ENCODE measurements at places on chromosomes 2 and 18.

DNA sequence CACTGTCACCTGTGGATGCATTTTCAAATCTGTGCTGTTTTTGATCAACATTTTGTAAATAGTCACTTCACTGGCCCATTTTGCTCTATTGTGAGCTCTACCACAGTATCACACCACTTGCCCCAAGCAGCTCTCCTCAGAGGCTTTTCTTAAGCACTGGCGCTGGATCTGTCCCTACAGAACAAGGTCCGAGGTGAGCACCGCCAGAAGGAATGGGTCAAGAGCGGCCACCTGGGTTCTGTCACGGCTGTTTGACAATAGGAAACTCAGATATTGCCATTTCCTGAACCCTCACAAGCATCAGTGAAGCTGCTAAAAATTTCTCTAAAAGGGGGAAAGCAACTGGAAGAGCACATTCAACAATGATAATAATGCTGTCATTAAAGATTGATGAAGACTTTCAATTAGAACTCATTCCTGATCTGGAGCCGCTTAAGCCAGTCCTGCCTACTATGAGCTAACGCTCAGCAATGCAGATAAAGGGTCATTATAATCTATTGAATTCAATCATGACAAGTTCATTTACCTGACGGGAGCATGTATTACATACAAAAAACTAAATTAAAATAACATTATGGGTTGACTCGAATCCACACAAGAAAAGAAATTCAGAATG lies 514.0 kb downstream of the GALR1 start:
- DNase-seq, result no peak

DNA sequence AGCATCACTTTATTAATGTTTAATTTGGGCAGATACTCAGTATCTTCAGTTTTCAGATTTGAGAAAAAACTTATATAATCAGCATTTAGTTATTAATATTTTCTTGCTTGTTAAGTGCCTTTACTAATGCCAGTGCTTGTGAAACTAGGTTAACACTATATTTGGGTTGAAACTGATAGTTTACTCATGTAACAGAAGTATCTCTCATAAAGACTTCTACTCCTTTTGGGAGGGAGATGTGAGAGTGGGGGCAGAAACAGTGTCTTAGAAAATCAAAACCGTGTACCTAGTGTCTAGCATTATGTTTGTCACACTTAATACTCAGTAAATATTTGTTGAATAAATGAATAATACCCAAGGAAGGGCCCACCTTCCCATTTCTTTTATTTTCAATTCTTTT lies 129.5 kb downstream of the MSTN start:
- no peak for DNase-seq

GRCh38 chr2:29245742-29246382 lies 130.6 kb downstream of the CLIP4 start:
- no peak for DNase-seq

- DNase-seq, result no peak
Measured at GRCh38 chr2:80894486-80894885, 589.9 kb upstream of the LRRTM1 start.

- no peak for DNase-seq
Measured at GRCh38 chr2:98893911-98894321, 42.1 kb downstream of the CRACDL start.

DNA sequence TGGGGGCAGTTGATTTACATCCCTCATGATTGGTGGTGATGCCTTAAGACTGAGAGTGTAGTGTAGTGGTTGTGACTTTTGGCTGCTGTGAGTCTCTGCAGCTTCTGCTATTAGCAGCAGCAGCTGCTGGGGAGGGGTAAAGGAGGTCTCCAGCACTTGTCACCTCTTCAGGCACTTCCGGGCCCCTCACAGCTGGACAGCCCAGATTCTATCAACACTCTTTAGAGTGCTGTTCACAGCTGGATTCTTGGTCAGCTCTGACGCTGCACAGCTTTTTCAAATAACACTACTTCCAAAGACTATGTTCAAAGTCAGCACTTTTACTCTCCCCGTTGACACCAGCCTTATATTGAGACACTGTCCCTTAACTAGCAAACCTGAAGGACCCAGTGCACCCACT lies 396.0 kb downstream of the MEIS1 start:
- no peak for DNase-seq

DNA sequence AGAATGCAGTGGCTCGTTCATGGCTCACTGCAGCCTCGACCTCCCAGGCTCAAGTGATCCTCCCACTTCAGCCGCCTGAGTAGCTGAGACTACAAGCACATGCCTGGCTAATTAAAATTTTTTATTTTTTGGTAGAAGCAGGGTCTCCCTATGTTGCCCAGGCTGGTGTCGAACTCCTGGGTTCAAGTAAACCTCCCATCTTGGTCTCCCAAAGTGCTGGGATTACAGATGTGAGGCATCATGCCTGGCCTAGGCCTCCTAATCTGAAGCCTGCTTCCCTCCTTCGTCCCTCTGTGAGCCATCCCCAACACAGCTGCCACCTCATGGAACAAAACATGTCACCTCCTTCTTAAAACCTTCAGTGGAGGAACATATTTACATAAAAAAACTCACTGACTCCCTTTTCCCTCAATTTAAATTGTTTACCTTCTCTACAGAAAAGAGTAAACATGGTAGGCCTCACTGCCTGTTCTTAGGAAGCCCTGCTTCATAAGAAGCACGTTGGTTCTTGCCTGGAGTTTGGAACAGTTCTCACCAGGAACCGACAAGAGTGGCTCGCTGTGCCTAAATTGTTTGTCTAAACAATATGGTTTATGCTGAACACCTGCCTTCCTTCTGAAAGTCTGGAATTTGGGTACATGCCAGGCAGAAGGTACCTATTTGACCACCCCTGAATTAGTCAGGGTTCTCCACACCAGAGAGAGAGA lies 12.1 kb upstream of the RHOB start:
- DNase-seq, result no peak

DNA sequence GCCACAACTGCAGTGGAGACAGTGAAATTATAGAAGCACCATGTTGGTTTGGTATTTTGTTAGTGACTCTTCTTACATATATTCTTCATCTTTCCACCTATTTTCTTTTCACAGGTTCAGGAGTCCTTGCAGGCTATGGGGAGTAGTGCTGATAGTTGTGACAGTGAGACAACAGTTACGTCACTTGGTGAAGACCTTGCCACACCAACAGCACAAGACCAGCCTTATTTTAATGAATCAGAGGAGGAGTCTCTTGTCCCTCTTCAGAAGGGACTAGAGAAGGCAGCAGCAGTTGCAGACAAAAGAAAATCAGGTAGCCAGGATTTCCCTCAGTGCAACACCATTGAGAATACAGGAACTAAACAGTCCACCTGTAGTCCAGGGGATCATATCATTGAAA lies 23.6 kb downstream of the ITPRID2 start:
- DNase-seq, result no peak

Data from globus pallidus (tissue), 1 donor.